Activated CD4-positive, alpha-beta T cell treated with anti-CD3 and anti-CD28 coated beads for 24 hours (primary cell): ENCODE measurements at places on chromosomes 4 and X.

- no peak for DNase-seq
Observed at GRCh38 chr4:36692586-36692985, 411.2 kb downstream of the DTHD1 start.

DNA sequence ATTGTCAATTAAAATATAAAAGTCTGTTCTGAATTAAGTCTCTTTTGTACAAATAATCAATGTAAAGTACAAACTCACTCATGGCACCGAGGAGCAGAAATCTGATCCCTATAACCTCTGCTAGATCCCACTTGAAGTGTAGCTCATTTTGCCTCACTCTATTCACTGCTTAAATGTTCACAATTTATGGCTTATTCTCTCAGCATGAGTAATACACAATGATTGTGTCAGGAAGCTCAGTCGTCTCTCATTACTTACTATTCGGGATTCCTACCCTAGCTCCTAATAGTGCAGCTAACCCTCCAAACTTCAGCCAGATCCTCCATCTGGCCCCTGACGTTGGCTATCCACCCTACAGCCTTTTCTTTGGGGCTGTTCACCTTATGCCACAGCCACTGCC is 4.7 kb upstream of the AMMECR1 start:
- DNase-seq, result no peak

DNA sequence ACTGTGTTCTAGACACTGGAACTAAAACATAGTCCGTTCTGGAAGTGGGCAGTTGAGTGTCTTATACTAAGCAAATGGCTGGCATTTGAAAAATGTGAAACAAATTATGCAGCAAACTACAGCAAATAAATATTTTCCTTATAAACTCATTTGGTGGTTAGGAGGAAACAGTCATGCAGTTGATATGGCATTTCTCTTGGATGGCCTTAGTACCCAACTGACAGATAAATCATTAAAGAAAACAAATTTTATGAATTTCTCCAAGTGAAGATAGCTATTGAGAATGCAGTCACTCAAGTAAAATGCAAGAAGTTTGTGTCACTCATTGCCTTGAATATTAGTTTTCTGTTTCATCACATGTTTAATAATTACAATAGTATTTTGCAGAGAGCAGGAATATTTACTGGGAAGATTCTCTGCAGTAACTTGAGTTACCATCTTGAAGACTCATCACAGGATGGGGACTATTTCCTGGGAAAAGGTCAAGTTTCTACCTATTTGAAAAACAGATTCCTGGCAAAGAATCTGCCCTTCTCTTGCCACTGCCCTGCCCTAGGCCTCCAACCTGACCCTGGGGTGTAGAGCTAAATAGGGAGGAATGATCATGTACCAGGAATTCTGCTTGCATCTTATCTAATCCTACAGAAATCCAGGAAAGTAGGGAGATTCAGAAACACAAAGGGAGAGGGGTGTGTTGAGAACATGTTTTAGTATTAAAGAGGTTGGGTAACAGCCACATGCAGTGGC is 105.9 kb downstream of the SH3RF1 start:
- DNase-seq, result no peak

DNA sequence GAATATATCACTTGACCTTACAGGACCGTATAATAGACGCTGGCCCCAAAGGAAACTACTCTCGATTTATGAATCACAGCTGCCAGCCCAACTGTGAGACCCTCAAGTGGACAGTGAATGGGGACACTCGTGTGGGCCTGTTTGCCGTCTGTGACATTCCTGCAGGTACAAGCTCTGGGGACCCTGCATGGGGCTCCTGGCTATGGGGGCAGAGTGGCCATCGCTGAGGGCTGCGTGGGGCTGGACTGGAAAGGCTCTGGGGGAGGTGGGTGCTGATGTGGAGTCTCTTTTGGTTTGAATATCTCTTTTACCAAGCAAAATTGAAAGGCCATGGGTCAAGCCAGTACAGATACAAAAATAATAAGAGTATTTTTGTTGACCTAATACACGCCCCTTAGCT is 33.9 kb downstream of the NELFA start:
- no peak for DNase-seq

GRCh38 chrX:40153345-40154249 is 55.8 kb upstream of the BCOR start:
- peak; percentile 57 for DNase-seq

GRCh38 chr4:185969657-185970056 is 99.3 kb upstream of the TLR3 start:
- no peak for DNase-seq

GRCh38 chr4:33996075-33996718 is 2248.1 kb downstream of the ARAP2 start:
- DNase-seq, result no peak

GRCh38 chr4:113179996-113180395 is 130.5 kb downstream of the ANK2 start:
- DNase-seq, result no peak

DNA sequence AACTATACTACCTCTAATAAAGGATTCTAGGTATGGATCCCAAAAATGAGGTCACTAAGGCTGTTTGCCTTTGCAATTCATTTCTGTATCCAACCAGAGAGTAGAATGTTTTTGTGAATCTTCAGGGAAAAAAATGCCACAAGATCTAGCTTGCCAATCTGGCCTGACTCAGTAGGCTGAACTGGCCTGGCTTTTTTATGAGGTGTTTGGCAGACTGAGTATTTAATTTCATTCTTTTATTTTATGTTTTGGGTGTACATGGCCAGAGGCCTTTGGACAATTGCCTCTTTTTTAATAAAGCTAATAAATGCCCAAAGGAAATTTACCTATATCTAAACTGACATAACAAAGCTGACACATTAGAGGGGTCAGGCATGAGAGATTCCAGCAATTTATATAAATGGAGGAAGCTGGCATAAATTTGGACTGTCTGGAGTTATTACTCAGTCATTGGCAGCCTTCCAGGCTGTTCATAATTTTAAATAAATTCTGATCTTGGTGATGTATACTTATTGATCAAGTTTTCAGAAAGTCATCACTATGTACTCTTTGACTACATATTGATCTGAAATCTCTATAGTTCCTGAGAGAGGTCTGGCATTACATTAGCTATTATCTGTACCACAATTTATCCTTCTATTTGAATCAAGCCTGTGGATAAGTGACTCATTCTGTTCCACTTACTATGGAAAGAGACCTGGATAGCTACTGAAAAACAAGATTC is 376.4 kb upstream of the NOCT start:
- DNase-seq, result no peak

DNA sequence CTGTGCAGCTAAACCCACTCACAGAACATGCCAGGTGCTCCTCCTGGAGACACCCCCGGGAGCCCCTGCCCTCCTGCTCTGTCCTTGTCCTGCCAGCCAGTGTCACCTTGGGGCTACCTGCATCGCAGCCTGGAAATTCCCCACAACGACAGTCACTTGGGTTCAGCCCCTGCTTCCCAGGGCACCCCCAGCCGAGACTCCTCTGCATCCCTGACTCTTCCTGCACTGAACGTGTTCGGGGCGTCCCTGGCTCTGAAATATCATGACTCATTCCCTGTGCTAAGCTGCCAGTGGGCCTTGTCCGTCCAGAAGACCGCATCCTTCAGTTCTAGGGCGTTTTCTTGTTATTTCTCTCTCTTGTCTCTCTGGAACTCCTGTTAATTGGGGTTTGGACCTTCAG is 5.8 kb downstream of the CFAP99 start:
- no peak for DNase-seq

DNA sequence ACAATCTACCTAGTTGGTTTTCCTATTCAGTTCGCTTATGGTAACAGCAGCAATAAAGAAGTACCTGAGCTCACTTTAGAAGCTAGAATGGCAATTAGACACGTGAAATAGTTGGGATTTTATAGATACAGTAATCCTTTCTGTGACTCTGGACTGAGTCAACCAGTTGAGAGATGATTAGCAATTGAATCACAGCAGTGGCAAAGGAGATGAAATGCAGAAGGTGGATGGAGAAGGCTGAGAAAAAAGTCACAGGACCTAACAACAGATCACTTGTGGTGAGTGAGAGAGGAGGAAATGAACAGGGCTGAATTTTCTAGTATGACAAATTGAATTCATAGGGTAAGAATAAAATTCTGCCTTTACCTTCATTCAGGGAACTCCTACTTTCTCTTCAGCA is 197.1 kb upstream of the MAGEB18 start:
- DNase-seq, result no peak

- DNase-seq, result no peak
Observed at GRCh38 chrX:41303013-41303412, 30.9 kb upstream of the DDX3X start.

GRCh38 chr4:41991916-41992767 is 1.8 kb downstream of the SLC30A9 start:
- DNase-seq, result no peak

DNA sequence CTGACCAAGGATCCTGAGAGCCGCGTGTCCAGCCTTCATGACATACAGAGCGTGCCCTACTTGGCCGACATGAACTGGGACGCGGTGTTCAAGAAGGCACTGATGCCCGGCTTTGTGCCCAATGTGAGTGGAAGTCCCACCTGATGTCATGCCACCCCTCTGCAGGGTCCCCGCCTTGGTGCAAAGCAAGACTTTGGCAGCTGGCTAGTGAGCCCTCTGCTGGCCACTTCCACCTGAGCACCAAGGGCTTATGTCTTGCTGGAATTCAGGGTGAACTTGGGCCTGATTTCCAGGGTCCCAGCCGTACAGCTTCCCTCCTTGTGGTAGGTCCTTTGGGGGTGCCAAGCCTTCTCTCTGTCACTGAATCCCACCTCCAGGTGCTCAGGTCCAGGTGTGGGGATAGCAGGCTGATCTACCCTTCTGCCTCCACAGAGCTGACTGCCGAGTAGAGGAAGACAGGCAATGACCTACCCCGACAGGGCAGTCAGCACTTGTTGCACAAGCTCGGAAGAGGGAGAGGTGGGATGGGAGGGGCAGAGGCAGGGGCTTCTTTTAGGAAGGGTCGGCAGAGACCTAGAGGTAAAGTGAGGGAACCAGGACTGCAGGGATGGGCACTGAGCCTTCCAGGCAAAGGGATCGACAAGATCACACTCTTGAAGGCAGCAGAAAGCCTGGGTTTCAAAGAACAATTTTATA is 248.1 kb downstream of the EVC2 start:
- DNase-seq, result no peak

GRCh38 chr4:1500231-1500965 is 94.2 kb upstream of the NKX1-1 start:
- no peak for DNase-seq

DNA sequence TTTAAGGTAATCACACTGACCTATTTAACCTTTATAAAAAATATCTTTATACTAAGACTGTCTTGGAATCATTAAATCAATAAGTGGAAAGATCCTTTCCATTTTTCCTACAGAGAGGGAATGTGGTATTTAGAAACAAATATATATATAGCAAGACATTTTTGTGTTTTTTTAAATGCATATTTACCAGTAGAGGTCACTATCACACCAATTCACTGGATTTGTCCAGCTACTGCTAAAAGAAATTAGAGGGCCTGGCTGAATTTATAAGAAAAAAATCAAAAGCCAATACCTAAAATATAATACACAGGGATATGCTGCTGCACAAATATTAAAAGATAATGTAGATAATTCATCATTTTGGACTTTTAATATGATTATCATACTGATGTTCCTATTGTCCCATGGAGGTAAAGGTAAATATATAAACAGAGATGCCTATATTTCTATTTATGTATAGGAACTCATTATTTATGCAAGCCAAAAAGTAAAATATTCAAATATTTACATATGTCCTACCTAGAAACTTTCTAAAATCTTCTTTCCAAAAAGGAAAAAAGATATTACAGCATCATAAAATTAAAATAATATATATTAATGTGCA is 69.5 kb downstream of the PDE5A start:
- DNase-seq, result no peak

DNA sequence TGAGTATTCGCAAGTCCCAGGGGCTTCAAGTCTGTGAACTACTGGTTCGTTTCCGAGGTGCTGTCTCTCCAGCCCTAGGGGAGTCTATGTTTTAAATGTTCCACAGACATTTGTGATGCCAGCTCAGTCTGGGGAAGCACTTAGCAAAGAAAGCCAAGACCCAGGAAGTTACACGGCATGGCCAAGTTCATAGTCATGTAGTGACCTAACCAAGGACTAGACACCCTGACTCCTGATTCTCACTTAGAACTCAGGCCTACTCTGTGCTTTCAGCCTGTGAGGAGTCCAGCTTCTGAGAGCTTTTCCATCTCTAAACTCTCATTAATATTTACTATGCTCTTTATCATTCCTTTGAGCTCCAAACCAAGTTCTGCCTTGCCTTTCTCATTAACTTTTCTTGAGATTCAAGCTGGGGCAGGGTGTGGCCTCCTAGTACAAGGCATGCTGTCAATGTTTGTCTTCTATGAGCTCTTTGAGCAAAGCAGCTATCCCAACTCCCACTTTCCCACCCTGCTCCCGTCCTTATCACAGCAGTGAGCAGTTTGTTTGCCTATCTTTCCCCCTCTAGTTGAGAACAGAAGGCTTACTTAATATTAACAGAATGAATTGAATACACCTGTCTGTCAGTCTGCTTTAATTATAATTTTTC is 105.4 kb upstream of the FAM9C start:
- no peak for DNase-seq

GRCh38 chr4:29199485-29199884 is 1520.7 kb upstream of the PCDH7 start:
- DNase-seq, result no peak

- no peak for DNase-seq
Observed at GRCh38 chrX:48520455-48520854, 1.2 kb upstream of the EBP start.

DNA sequence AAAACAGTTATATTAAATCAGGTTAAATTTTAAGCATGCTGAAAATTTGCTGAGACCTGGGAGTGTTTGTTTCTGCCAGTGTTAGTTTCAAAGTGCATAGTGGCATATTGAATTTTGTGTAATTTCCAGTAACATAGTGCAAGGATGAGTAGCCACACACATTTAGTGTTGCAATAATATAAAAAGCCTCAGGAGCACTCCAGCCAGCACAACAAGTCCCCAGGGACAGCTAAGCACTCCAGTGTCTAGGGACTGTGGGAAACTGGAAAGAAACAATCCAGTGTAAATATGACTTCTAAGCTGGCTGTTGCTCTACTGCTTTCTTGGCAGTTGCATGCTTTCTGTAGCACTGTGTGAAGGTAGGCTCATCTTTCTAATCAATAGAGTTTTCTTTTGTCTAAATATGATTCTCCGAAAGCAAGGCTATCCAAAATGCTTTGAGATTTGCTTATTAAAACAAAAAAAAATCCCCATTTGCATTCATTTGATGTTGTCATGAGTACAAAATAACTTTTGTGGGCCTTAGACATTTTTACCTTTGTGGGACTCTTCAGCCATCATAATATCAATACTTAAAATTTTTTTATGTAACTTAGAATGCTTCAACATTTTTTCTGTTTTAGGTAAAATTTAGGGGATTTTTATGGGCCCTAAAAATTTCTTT is 24.2 kb upstream of the CXCL2 start:
- DNase-seq, result no peak

- DNase-seq, result no peak
Observed at GRCh38 chr4:176469546-176469945, 149.8 kb downstream of the SPCS3 start.
